ENCODE measurements at places on chromosomes 3 and 15. TPM values are rescaled to one million over a fixed set of nuclear protein-coding genes. Genes with fewer than 3 reads are reported as not detected.

DNA sequence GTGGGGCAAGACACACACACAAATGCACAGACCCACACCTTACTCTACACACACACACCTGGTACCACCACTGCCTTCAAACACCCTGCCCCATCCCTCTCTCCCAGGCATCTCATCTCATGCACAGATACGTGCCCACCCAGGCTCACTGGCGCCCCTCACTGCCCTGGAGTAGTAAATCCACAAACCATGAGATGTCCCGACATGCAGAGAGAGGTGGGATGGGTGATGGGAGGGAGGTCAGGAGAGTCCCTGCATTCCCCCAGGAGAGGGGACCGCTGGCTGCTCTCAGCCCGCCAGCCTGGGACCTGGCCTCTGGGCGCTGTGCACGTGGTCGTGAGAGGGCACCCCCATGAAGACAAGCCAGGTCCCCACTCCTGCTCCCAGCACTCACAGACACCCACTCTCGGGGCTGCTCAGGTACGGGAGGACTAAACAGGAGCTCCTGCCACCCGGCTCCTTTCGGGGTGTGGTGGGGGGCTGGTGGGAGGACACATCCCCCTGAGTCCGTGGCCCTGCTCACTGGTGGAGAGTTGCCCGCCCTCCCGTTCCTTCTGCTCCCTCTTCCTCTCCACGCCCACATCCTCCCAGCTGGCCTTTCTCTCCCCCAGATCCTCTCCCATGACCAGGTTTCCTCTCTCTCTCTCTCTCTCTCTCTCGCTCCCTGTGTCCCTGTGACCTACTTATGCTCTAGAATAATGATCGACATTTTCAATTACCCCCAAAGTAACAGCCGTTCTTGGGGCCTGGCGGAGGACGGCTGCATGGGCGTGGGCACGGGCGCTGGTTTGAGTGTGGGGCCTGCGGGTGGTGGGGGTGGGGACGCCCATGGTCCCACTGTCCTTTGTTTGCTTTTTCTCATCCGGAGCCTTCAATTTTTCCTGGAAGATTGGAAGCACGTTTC, 18.9 kb upstream of the CSPG4 start:
- no peak for DNase-seq

GRCh38 chr15:50168379-50168778, 13.6 kb upstream of the SLC27A2 start:
- no peak for DNase-seq

- no peak for DNase-seq
These were observed 15.1 kb downstream of the CACNA1D start for GRCh38 chr3:53509494-53509893.

GRCh38 chr3:72339670-72340030, 508.6 kb downstream of the SHQ1 start:
- no peak for DNase-seq

GRCh38 chr3:177744873-177745606, 547.8 kb upstream of the TBL1XR1 start:
- no peak for DNase-seq

DNA sequence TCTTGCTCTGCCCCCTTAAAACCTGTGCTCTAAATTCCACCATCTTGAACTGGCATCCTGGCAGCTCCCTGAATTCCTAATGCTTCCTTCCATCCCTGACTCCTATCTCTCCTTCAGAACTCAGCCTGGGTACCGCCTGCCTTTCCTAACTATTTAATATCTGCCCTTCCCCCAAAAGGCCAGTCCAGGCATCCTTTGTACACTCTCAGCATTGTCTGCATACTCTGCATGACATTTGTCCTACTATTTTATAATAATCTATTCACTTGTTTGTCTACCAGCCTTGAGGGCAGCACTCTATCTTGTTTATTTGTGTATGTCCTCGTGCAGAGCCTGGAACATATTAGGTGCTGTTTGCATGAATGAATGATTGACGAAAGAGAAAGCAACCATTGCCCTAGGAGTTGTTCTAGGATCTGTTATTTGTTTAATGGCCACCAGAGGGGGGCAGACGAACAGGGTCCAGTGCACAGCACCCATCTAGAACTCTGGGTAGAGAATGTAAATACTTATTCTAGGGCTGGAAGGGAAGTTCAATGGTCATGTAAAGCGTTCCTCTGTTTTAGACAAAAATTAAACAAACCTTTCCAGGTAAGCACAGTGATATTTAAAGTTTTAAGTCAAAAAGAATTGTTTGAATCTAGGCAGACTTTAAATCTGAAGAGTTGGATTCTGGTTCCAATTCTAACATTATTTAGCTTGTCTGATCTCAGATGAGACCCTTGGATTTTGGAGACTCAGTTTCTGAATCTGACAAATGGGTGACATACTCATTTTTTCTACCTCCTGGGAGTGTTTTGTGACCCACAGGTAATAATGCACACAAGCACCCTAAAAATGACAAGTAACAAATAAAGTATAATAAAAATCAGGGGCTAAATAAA, 125.8 kb upstream of the GALNT15 start:
- no peak for DNase-seq

DNA sequence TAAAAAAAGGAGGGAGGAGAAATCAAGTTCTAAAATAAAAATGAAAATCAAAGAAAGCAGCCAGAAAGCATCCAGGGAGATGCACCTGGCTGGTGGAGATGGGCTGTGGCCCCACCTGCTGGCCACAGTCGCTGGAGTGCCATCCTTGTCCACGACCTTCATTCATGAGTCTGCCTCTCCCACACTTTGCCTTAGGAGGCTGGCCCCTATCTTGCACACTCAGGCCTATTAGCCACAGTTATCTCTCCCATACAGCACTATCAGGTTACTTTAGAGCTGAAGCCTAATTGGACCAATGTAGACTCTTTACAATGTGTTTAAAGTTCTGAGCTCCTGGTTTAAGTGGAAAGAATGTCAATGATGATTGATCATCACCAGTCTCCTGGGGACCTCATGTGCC, 392.0 kb upstream of the RORA start:
- no peak for DNase-seq

DNA sequence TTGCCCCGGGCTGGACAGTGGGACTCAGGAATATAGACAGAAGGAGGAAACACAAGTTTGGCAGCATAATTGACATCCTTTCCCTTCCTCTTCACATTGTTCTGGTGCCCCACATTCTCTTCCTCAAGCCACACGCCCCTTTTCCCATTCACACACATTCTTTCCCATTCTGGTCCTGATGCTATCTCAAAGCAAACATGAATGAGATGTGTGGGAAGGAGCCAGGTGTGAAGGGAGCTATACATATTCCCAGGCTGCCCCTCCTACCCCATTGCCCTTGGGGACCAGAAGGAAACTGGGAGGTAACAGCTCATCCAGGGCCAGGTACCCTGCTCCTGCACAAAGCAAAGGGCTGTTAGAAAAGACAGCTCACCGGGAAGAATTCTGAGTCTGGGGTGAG, 23.4 kb upstream of the CLK3 start:
- DNase-seq, result no peak

Gene TM4SF1
- 122 TPM for total RNA-seq

Gene SERPINI2
- not detected for total RNA-seq

Gene SPINK8
- not detected for total RNA-seq

Gene GOLGA6A
- 0.21 TPM for total RNA-seq
